Activated CD4-positive, alpha-beta memory T cell treated with anti-CD3 and anti-CD28 coated beads for 36 hours (primary cell): ENCODE measurements at places on chromosomes 5 and 9.

DNA sequence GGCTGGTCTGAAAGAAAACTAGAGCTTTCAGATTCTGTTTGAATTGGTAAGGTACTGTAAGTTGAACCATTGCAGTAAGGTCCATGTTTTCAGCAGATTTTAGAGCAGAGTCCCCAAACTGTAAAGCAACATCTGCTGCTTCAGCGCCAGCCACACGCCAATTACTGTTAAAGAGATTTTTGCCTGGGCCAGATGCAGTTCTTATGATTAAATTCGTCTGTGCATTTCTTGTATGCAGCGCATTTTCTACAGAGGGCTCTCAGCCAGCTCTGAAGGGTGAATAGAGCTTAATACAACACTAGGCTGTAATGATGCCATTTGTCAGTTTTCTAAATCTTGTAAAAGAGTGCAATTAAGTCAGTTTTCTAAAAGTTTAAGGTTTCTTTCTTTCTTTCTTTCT is 246.3 kb downstream of the COX7C start:
- DNase-seq: no peak
- no peaks in the 10 kb centered on the region for H3K36me3 ChIP-seq
- H3K27ac ChIP-seq: no peak overlapping the region
- peaks cover 6% of the 10 kb centered on the region for H3K27me3 ChIP-seq

- peaks cover 5% of the 10 kb centered on the region for H3K27me3 ChIP-seq
- H3K4me1 ChIP-seq: no peaks in the 10 kb centered on the region
- no peak overlapping the region for H3K27ac ChIP-seq
- no peak for DNase-seq
Measured at GRCh38 chr9:96883922-96884321, 29.6 kb upstream of the ZNF782 start.

DNA sequence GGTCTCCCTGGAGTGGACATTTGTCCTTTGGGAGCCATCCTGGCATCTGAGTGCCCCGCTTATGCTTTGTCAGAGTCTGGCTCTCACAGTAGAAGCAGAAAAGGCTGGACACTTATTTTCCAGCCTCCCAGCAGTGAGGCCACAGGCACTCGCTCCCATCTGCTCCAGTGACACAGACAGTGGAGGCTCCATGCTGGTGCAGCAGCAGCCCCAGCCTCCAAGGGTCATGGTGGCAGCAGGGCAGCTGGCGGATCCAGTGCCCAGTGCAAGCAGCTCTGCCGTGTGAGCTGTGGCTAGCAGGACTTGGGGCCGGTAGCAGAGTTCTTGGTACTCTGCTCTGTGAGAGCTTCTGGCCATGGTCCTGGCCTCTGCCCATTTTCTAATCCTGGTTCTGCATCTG is 157.3 kb upstream of the ALDH1B1 start:
- no peaks in the 10 kb centered on the region for H3K27me3 ChIP-seq
- H3K27ac ChIP-seq: no peak overlapping the region
- no peak for DNase-seq
- H3K36me3 ChIP-seq: no peaks in the 10 kb centered on the region
- no peak overlapping the region for H3K4me3 ChIP-seq
- no peaks in the 10 kb centered on the region for H3K4me1 ChIP-seq

GRCh38 chr5:83363111-83363885 is 108.2 kb upstream of the VCAN start:
- H3K4me1 ChIP-seq: no peaks in the 10 kb centered on the region
- no peak overlapping the region for H3K27ac ChIP-seq
- no peaks in the 10 kb centered on the region for H3K27me3 ChIP-seq
- H3K36me3 ChIP-seq: no peaks in the 10 kb centered on the region
- H3K4me3 ChIP-seq: no peak overlapping the region
